SK-N-DZ (cell line): ENCODE measurements at places on chromosomes 4 and X.

DNA sequence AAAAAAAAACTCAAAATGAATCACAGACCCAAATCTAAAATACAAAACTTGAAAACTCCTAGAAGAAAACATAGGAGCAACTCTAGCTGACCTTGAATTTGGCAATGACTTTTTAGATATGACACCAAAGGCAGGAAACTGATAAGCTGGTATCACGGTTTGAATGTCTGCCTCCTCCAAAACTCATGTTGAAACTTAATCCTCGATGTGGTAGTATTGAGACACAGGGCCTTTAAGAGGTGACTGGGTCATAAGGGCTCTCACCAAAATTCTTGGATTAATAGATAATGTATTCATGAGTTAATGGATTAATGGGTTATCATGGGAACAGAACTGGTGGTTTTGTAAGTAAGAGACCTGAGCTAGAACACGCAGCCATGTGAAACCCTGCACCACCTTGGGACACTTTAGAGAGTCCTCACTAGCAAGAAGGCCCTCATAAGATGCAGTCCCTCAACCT, 40.5 kb downstream of the FRYL start:
- DNase-seq = no peak

DNA sequence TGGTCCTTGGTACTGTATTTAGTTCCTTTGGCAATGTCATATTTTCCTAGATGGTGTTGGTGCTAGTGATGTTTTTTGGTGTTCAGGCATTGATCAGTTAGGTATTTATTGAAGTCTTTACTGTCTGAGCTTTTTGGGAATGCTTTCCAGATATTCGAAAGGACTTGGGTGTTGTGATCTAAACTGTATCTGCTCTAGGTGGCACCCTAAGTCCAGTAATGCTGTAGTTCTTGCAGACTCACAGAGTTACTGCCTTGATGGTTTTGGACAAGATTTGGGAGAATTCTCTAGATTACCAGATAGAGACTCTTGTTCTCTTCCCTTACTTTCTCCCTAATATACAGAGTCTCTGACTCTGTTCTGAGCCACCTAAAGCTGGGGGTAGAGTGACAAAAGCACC, 513.6 kb upstream of the PITX2 start:
- DNase-seq = no peak

DNA sequence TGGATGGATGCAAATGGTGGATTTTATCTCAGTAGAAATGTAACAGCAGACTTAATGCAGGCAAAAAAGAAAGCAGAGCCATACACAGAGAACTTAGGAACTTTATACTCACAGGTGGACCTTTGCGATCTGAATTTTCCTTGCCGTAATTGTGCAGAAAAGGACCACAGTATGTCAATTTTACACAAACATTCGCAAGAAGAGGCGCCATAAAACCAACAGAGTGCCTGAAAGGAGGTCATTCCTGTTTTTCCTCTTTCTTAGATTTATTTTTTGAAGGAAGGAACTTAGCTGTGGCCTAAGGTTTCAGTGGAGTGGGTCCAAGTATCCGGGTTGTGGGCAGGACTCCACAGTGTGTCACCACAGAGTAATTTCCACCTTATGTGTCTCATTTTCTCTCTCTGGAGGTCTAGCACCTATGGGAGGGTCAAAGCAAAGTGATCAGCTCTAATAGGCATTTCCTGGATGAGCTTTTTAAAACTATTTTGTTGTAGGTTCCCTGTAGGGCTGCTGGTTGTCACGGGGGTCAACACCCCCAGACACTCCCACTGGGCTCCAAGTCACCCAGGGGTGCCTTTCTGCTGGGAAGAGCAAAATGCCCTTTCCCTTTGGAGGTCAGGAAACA, 24.7 kb upstream of the PBDC1 start:
- no peak for DNase-seq

- peak; percentile 22 for DNase-seq
These were observed 759 bp upstream of the TBC1D1 start for GRCh38 chr4:37889849-37890800.

GRCh38 chr4:996997-997374, 3.8 kb upstream of the SLC26A1 start:
- no peak for DNase-seq

DNA sequence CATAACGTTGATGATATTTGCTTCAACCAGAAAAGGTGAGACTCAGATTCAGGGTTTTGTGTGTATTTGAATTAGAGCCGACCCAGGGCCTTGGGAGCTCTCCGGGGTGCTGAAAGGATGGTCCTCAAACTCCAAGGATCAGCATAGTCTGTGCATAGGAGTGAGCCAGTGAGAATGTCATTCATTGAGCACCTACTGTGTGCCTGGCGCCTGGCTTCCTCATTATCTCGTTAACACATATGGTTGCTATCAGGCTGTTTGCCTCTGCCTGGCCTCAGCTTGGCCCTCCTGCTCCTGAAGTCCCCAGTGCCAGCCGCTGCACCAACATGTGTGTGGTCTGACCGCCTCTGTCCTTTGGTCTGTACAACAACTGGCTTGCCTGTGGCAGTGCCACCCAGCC, 25.1 kb upstream of the JAKMIP1 start:
- DNase-seq = no peak

DNA sequence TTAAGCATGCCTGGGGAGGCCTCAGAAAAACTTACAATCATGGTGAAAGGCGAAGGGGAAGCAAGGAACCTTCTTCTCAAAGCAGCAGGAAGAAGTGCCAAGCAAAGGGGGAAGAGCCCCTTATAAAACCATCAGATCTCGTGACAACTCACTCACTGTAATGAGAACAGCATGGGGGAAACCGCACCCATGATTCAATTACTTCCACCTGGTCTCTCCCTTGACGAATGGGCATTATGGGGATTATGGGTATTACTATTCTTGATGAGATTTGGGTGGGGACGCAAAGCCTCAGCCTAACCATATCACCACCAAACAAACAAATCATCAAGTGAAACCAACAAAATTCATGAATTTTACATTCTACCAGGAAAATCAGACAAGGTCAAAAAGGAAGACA, 76.7 kb upstream of the TAB3 start:
- DNase-seq = no peak

DNA sequence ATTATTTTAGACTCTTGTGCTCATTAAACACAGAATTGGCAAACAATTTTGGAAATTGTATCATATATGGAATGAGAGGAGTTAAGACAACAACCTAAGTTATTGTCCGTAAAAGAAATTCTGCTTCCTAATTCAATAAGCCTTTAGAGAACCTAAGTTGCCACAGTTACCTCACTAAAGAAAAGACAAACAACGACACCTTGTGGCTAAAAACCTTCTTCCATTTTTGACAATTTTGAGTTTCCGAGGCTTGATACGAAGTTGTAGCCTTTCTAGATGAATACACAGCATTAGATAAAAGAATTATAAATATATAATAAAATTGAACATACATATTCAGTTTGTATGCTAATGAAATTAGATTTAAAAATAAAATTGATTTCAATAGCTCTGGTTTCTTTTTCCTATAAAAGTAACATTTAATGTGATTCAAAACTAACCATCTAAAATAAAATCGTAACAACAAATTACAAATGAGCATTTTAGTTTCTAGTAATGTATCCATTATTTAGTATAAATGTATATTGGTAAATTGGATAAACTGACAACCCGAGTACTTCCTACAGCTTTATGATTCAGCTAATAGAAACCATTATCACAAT, 275.1 kb downstream of the GPM6A start:
- peak; percentile 37 for DNase-seq

DNA sequence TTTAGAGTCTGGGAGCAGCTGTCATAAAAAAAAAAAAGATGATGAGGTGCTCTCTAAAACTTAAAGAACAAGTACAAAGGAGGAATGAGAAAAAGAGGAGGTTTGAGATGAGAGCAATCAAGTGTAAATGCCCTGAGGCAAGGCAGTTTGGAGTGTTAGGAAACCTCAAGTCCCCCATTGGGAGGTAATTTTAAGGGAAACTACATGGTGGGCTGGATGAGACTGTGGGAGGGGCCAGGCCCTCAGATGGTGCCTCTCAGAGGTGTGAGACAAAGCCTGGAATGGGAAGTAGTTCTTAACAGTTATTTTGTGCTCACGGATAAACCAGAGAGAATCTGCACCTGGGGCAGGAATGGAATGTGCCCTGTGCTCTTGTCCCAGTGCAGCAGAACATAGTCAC, 1.9 kb upstream of the MAGEB3 start:
- no peak for DNase-seq

- DNase-seq = peak; percentile 6
These were observed 16.0 kb downstream of the GSPT2 start for GRCh38 chrX:51759055-51759839.

- no peak for DNase-seq
These were observed 219.8 kb upstream of the GYPA start for GRCh38 chr4:144360146-144360793.

DNA sequence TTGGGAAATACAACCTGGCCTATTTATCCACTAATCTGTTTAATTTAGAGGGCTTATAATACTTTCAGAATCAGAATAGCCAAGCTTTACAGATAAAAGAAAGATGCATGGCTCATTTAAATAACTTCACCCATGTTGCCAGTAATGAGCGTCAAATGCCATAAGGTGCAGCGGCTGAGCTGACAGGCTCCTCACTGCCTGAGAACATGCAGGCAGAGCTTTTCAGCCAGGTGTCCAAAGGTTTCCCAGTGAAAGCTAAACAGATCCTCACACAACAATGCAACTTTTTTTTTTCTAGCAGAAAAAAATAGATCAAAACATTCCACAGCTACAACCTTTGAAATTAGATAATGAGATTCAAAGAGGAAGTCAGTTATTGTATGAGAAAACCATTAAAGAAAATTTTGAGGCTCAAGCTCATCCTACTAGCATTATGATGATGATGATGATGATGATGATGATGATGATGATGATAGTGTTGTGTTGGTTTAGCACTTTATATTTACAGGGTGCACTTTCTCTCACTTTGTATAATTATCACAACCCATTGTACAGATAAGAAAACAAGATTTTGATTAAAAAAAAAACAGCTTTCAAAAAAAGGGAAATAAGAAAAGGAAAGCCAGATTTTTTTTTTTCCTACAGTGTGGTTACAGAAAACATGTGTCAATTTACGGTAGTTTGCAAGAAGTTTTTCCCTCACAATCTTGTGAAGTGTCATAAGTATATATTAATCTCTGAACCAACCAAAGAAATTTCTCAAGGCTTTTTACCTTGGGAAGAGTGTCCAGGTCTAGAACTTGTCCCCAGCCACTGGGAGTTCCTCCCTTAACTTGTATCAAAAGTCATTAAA, 12.2 kb upstream of the TNIP3 start:
- DNase-seq = no peak
